ENCODE measurements at places on chromosomes 6 and 20. TPM values are rescaled to one million over a fixed set of nuclear protein-coding genes. Genes with fewer than 3 reads are reported as not detected.
A peak's percentile ranks its signal among the peaks of the same experiment; 100 is the strongest.

- DNase-seq, result no peak
Measured at GRCh38 chr6:155328539-155329459, 14.5 kb upstream of the TFB1M start.

GRCh38 chr20:13468166-13468565 is 170.6 kb downstream of the TASP1 start:
- no peak for DNase-seq

- no peak for DNase-seq
Measured at GRCh38 chr6:83824388-83824801, 28.8 kb upstream of the RIPPLY2 start.

- no peak for DNase-seq
Measured at GRCh38 chr6:25435416-25435985, 156.3 kb downstream of the CARMIL1 start.

DNA sequence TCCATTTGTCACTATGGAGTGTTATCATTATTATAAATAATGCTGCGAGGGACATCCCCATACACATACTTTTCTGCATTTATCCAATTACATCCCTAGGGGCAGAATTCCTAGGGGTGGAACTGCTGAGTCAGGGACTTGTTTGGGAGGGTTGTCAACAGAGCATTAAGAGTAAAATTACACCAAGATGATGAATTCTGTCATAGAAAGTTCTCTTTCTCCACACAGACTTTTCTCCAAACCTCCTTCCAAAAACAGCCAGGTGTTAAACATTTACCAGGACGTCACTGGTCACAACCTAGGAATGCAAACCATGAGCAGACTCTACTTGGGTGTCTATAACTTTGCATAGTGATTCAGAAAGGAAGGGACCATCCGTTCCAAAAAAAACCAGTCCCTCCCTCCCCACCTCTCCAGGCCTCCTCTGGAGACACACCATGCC is 95.5 kb downstream of the PRND start:
- no peak for DNase-seq

- no peak for DNase-seq
Measured at GRCh38 chr20:38402089-38402488, 33.0 kb downstream of the SNHG17 start.

- DNase-seq, result no peak
Measured at GRCh38 chr20:6501061-6501460, 266.4 kb upstream of the BMP2 start.

- no peak for DNase-seq
Measured at GRCh38 chr6:72622094-72622940, 453 bp downstream of the KCNQ5 start.

DNA sequence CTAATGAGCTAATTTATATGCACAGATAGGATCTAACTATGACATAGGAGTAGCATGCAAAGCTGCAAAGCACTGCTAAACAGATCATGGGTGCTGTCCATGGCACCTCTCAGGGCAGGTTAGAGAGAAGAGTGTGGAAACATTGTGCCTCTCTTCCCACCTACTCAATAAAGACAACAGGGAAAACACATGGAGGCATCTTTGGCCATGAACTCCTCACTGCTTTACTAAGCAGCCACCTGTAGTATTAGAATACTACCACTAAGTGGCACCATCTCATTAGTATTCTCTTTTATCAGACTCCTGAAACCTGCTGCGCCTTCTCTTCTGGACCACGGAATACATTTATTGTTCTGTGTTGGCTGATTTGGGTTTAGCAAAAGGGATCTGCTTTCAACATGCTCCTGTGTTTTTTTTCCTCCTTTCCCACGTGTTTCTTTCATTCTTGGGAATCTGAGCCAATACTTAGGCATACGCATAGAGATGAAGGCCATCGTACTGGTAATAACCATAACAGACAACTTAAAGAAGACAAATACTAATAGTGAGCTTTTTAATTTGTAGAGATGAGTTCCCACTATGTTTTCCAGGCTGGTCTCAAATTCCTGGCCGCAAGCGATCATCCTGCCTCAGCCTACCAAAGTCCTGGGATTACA is 9.4 kb upstream of the HDDC2 start:
- peak; percentile 36 for DNase-seq

DNA sequence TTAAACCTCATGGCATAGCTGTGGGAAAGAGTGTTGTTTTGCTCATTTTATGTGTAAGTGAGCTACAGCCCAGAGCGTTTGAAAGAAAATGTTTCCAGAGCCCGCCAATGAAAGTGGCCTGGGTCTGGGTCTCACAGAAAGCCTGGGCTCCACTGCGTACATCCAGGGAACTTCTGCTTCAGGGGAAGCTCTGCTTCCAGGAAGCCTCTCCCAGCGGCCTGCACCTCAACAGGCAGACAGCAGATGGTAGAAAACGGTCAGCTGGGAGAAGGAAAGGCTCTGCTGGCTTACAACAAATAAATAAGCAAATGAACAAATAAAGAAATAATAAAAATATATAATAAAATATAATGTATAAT is 270.5 kb upstream of the SUPT3H start:
- no peak for DNase-seq

DNA sequence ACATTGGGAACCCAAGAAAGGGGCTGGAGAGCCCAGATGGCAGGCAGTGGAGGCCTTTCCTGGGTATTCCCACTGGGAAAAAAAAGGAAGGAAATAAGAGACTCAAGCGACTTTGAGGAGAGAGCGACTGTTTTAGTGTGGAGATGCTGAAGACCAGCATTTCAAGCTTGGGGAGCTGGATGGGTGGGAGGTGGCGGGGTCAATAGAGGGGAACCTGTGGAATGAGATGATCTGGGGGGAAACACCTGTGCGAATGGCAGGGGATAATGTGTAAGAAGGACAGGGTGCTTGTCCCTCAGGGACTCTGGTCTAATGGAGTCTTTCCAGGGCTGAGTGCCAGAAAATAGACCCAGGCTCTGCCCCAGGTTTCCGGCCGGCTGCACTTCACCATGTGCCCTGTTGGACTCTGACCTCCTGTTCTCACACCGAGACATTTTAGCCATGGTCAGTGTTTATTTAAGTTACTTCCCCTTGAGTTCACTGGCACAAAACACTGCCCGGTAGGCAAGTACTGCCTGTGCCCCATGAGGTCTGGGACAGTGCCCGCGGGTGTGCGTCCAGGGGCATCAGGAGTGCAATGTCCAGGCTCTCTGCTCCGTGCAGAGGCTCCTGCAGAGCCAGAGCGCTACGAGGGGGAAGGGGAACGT is 50.4 kb upstream of the NKX2-2 start:
- no peak for DNase-seq

GRCh38 chr20:45592574-45593189 is 13.6 kb upstream of the WFDC8 start:
- no peak for DNase-seq

DNA sequence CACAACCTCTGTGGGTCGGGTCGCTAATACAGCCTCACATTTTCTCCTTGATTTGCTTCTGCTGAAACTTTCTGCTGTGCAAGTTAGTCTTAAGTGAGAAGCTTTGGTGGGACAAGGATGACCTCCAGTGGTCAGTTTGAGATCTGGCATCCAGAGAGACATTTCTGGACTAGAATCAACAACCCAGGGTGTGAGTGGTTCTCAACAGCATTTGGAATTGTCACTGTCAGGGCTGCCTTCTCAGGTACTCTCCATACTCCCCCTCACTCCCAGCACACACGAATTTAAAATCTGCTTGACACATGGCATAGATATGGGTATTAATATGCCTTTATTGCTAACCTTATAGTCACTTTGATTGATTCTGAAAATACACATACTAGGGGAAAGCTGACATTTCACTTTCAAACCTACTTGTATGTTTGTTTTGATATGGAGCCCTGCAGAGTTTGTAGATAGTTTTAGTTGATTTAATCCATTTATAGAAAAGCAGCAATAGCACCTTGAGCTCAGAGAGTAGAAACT is 13.2 kb downstream of the OTOR start:
- DNase-seq, result peak; percentile 63

GRCh38 chr6:33467091-33467490 is 12.7 kb downstream of the ZBTB9 start:
- no peak for DNase-seq

GRCh38 chr6:72855471-72855870 is 233.6 kb downstream of the KCNQ5 start:
- DNase-seq, result no peak

GRCh38 chr20:32115211-32115767 is 5.8 kb downstream of the TM9SF4 start:
- no peak for DNase-seq

GRCh38 chr6:159886270-159886669 is 4.5 kb upstream of the MAS1 start:
- no peak for DNase-seq

- DNase-seq, result no peak
Measured at GRCh38 chr20:34907616-34908469, 31.4 kb downstream of the ACSS2 start.

DNA sequence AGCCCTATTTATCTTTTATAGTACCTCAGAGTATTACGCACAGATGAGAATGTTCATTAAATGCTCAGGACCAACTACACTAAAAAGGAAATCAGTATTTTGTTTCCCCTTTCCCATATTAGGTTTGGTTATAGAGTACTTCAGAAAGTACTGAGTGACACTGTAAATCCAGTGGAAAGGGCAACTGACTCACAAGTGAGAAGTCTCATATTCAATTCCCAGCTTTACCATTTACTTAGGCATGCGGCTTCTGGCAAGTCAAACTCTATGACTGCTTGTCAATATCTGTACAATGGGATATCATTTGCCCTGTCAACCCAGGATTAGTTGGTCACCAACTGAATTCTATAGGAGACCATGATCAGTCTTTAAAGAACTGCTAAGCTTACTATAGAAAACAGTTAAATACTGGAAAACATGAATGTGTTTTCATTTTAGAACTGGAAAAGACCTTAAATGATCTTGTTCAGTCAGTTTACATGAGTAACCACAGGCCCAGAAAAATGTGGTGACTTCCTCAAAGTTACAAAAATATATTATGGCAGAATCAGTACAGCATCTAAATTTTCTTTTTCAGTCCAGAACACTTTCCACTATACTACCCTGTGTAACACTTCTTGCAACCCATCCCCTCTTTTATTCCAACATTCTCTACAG is 3.6 kb downstream of the MAP3K7 start:
- DNase-seq, result no peak

DNA sequence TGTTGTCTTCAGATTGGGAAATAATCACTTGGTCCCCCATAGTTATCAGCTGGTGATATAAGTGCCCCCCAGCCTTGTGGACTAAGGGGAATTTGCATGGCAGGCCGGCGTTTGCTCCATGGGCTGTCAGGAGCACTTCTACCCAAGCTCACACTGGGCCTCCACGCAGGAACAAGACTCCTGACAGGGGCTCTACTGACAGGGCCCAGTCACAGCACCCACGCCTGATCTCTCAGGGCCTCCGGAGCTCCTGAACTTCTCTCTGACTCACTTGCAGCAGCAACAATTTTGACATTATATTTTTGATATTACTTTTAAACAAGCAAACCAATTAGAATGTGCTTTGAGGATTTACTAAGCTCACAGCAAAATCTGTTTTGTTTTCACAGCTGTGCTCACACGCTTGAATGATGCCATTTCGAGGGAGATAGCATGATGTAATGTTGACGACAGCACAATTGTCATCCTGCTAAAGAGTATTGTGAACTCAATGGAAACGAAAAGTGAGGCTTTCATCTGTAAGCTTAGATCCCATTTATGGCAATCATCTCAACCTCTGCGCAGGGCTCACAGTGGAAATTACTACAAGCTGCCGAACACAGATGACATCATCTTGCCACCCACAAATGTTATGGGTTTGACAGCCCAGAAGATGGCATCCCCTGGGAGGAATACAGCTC is 28.7 kb upstream of the TXNDC5 start:
- DNase-seq, result no peak

- no peak for DNase-seq
Measured at GRCh38 chr6:80333342-80333741, 226.9 kb downstream of the BCKDHB start.

DNA sequence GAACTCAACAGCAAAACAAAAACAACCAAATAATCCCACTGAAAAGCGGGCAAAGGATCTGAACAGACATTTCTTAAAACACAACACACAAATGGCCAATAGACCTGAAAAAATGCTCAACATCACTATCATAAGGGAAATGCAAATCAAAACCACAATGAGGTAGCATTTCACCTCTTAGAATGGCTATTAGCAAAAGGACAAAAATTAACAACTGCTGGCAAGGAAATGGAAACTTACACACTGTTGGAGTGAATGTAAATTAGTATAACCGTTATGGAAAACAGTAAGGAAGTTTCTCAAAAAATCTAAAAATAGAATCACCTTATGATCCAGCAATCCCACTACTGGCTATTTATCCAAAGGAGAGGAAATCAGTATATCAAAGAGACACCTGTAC is 20.9 kb downstream of the FAM8A1 start:
- DNase-seq, result no peak

GRCh38 chr20:38840053-38840893 is 34.8 kb downstream of the PPP1R16B start:
- no peak for DNase-seq

- no peak for DNase-seq
Measured at GRCh38 chr20:5675103-5676091, 74.8 kb upstream of the SHLD1 start.

CASP8AP2 gene
- polyA plus RNA-seq, result 26.2 TPM

JPH2 gene
- 1.3 TPM for polyA plus RNA-seq

KCNB1 gene
- 0.39 TPM for polyA plus RNA-seq

AVP gene
- not detected for polyA plus RNA-seq

RBM24 gene
- polyA plus RNA-seq, result 0.96 TPM

PLCB1 gene
- polyA plus RNA-seq, result 39.1 TPM

OR2H2 gene
- 0.16 TPM for polyA plus RNA-seq
